ENCODE measurements at places on chromosomes 3 and 15.

- H3K27ac ChIP-seq = no peak overlapping the region
- no peak for DNase-seq
- no peaks in the 10 kb centered on the region for H3K4me1 ChIP-seq
- no peaks in the 10 kb centered on the region for H3K27me3 ChIP-seq
- no peaks in the 10 kb centered on the region for H3K36me3 ChIP-seq
Observed at GRCh38 chr3:95609411-95609810, 1205.0 kb upstream of the EPHA6 start.

GRCh38 chr15:25946241-25946805 lies 83.2 kb upstream of the ATP10A start:
- no peak overlapping the region for H3K4me3 ChIP-seq
- no peak overlapping the region for H3K27ac ChIP-seq
- DNase-seq = no peak
- no peaks in the 10 kb centered on the region for H3K36me3 ChIP-seq
- peaks cover 5% of the 10 kb centered on the region for H3K4me1 ChIP-seq
- H3K27me3 ChIP-seq = no peaks in the 10 kb centered on the region

- H3K4me3 ChIP-seq = no peak overlapping the region
- no peak overlapping the region for H3K27ac ChIP-seq
- no peaks in the 10 kb centered on the region for H3K27me3 ChIP-seq
Observed at GRCh38 chr15:86661580-86661979, 581.9 kb downstream of the AGBL1 start.

DNA sequence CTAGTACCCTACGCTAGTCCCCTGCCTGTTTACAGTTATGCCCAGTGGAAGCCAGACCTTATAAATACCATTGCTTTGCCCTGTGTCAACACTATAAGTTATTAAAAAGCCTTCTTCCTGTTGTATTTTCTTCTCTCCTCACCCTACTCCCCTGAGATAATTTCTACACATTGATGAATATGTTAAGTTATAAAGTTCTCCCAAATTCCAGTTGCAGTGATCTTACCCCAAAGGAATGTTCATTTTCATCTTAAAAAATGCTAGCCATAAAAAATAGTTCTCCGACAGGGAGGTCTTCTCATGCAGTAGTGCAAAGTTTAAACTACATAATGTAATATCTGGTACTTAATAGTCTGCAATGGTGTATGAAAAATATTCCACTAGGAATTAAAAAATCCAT lies 58.6 kb downstream of the MAP2K5 start:
- peak; percentile 11 for DNase-seq
- H3K27ac ChIP-seq = no peak overlapping the region
- no peaks in the 10 kb centered on the region for H3K27me3 ChIP-seq
- no peak overlapping the region for H3K4me3 ChIP-seq
- H3K36me3 ChIP-seq = no peaks in the 10 kb centered on the region

DNA sequence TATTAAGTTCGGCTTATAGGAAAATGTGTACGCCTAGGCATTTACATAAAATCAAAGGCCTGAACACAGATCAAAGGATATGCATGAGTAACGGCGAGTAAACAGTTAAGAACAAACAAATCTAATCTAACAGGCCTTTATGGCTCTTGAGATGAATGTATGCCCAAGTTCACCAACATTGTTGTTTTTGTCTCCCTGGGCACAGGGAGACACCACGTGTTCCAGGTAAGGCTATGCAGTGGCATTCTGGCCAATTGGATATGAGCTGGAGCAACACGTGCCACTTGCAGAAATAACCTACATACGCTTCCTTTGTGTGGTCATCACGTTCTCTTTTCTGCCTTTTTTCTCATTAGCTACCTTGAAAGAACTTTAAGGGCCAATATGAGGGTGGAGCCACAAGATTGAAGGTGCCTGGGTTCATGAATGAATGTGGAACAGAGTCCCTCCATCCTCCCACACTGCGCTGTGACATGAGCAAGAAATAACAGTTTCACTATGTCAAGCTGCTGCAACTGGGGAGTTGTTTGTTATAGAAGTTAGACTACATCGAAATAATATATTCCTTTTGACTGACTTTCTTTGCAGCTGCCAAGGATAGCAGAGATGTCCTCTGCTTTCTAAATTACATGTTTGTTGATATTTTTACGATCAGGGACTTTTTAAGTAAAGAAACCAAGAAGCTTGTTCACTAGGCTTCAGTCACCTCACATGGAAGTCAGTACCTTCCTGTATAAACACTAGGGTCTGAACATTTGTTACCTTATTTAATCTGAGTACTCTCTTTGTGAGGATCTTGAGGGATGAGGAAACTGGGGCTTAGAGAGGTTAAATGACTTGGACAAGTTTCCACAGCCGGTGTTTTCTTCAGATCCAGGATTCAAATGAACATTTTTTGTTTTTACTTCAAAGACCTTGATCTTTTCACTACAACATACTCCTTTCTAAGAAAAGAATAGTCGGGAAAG lies 427.5 kb upstream of the TBL1XR1 start:
- no peaks in the 10 kb centered on the region for H3K27me3 ChIP-seq
- DNase-seq = no peak
- H3K36me3 ChIP-seq = no peaks in the 10 kb centered on the region

- H3K4me1 ChIP-seq = peaks cover 37% of the 10 kb centered on the region
- no peaks in the 10 kb centered on the region for H3K27me3 ChIP-seq
- no peaks in the 10 kb centered on the region for H3K36me3 ChIP-seq
- DNase-seq = no peak
- no peak overlapping the region for H3K27ac ChIP-seq
Observed at GRCh38 chr3:8506571-8507061, 5.0 kb downstream of the LMCD1 start.

DNA sequence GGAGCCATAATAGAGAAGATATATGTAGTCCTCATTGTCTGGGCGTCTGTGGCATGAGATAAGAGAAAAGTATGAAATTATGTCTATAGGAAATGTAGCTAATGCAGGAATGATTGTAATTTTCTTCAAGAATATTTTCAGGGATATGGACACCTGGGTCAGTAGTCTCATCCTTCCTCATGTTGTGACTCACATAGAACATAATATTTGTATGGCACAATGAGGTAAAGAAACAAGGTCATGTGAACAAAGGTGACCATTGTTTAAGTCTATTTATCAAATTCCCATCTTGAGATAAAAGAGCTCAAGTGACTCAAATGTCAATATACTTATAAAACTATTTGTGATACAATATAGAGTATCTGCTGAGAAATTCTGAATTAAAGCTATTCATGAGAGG lies 345.5 kb upstream of the ROBO1 start:
- no peaks in the 10 kb centered on the region for H3K36me3 ChIP-seq
- H3K4me1 ChIP-seq = no peaks in the 10 kb centered on the region
- H3K27ac ChIP-seq = no peak overlapping the region
- no peak for DNase-seq
- no peaks in the 10 kb centered on the region for H3K27me3 ChIP-seq
- no peak overlapping the region for H3K4me3 ChIP-seq

DNA sequence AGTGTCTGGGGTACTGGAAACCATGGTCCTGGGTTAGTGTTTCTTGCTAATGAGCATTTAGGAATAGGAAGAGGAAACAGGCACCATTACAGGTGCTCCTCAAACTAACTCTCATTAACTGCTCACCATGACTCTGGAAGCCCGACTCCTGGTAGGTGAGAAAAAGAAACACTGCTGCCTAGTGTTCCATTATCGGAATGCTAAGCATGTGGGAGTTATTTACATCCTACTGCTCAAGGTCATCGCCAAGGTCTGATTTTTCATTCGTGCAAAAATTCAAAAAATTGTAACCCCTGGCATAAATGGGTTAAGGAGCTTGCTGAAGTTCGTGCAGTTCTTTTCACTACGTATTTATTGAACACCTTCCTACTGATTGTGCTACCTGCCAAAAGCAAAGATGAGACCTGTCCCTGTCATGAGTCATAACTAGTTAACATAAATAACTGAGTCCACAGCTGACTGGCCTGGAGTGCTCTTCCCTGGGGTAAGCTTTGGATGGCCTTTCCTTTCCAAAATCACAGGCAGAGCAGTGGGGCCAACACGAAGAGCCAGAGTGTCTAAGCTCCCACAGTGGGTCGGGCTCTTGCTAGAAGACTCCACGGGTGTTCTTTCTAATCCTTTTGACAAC lies 22.7 kb upstream of the PAQR5 start:
- no peak overlapping the region for H3K4me3 ChIP-seq
- H3K27ac ChIP-seq = no peak overlapping the region
- no peaks in the 10 kb centered on the region for H3K4me1 ChIP-seq
- no peaks in the 10 kb centered on the region for H3K27me3 ChIP-seq

DNA sequence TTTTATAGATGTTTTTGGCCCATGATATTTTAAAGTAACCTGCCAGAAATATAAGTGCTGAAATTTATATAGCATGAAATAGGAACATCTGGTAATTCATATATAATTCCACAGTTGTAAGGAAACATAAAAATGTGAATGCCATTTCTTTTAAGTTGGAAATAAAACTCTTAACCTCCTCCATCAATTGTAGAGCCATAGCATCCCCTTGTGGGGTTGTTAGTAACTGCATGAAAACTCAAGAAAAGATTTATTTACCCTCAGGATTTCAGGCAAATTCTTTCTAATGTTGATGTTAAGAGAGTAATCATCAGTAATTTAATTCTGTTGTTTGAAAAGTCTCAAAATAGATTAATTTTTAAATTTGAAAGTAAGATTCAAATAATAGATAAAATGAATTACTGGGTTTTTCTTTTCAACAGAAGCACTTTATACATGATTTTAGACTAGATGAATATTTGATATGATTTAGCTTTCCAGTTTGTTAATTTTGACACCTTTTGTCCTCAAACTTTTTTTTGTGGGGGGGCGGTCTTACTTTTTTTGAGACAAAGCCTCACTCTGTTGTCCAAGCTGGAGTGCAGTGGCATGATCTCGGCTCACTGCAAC lies 74.7 kb downstream of the RASA2 start:
- H3K4me1 ChIP-seq = no peaks in the 10 kb centered on the region
- H3K36me3 ChIP-seq = peaks cover 22% of the 10 kb centered on the region
- H3K27me3 ChIP-seq = no peaks in the 10 kb centered on the region
- H3K27ac ChIP-seq = no peak overlapping the region

Measured in SJSA1 (cell line).